Esophagus mucosa (tissue), 1 donor: ENCODE measurements at places on chromosomes 4 and X.

DNA sequence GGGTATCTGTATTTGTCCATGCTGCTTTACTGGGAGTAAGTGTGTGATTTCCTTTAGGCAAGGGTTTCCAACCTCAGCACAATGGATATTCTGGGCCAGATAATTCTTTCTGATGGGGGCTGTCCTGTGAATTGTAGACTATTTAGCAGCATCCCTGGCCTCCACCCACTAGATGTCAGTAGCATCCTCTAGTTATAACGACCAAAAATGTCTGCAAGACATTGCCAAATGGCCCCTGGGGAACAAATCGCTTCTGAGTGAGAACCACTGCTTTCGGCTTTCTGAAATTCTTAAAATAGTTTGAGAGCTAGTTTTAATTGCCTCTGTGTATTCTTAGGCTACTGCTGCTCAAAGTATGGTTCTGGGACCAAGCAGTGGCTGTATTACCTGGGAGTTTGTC is 81.2 kb upstream of the GPM6B start:
- ATAC-seq = no peak

DNA sequence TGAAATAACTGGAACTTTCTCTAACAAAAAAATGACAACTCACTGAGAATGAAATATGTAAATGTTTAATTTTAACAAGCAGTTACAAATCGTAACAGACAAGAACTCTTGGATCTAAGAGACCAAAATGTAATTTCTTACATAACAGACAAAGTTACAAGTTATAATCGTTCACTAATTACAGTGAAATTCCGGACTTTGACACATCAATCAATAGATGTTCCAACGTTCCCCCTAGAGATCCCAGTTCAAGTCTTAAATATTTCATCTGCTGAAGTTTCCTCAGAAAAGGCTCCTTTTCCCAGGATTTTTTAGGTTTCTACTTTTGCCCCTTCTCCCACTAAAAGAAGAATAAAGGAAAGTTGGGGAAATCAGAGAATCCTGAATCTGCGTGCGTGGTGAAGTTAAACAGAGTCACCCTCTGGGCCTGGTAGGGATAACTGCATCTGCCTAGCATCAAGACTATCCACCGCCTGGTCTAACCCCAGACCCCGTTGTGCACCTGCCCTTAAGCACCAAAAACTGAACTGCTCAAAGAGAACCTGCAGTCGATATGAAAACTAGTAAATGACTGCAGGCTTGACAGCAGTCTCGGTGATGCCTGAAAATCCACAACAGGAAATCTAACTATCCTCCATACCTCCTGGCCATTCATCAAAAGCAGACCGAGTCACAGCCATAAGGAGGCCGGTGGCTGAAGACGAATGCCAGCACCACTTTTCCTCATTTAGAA is 2.3 kb downstream of the IRF2 start:
- ATAC-seq = no peak

DNA sequence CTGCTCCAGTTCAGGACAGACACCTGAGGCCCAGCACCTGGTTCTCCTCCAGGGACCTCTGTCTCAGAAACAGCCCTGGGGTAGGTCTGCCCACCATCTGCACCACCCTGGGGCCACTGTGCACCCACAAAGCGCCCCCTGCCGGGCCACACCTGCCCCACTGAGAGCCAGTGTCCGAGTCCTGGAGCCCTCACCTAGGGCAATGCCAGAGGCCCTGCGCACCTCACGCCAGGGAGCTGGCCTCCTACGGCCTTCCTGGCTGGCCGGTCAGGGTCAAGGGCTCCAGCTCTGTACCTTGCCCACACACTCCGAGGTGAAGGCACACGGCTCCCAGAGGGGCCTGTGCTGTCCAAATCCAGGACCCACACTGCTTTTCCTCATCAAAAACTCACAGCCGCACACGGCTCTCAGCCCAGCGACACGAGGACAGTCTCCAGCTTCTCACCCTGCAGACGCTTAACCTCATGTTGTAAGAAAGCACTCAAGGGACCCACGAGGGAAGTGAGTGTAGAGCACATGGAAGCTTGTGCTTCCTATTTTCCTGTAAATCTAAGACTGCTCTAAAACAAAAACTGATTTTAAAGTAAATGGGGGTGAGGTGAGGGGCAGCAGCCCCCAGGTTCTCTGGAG is 5.4 kb downstream of the CTBP1 start:
- ATAC-seq = no peak

GRCh38 chr4:113623274-113623894 is 138.2 kb downstream of the CAMK2D start:
- ATAC-seq = no peak

DNA sequence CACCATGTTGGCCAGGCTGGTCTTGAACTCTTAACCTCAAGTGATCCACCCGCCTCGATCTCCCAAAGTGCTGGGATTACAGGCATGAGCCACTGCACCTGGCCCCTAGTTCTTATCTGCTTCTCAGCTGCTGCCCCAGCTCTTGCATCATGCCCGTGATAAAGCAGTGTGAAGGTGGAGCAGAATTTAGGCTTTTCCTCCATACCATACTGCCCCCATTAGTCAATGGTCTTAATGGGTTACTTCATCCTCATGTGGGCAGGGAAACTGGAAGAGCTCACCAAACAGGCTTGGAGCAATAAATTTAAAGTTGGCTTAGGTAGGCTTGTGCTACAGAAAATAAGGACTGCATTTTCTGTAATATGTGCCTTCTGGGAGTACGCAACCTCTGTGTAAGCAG is 636.9 kb upstream of the BOD1L1 start:
- ATAC-seq = peak; percentile 67

DNA sequence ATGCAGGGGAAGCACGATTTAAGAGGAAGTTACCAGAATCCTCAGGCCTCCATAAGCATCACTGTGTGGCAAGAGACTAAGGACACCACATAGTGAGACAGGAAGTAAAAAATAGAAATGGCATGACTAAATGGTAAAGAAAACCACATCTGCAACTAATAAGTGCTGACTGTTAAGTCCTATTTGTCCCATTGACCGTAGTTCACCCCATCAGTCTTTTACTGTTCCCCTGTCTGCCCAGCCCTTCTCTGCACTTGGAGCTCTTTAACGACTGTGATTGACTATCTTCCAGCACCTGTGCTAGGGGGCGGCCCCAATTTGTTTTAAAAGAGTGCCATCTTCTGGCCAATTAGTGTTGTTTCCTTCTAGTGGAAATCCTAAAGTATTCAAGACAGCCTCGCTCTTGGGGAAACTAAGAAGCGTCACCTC is 94.2 kb downstream of the MAOA start:
- peak; percentile 83 for ATAC-seq

DNA sequence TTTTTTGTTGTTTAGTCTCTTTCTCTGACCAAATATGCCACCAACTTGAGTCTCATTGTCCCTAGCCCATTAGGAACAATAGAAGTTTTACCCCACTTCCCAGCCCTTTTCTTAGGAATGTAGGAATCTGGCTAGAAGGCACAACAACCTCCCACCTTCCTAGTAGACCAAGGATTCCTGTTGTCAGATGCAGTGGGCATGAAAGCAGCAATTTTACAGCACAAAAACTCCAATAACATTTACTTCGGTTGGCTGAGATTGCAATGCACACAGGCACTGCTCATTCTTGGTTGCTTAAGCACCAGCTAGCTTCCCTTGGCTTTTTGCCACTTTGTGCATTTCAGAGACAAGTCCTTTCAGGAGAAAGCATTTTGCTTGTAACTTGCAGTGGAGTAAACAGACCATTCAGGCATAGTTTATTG is 312.8 kb downstream of the TENM3 start:
- no peak for ATAC-seq

GRCh38 chrX:38664285-38664684 is 102.9 kb downstream of the TSPAN7 start:
- no peak for ATAC-seq

DNA sequence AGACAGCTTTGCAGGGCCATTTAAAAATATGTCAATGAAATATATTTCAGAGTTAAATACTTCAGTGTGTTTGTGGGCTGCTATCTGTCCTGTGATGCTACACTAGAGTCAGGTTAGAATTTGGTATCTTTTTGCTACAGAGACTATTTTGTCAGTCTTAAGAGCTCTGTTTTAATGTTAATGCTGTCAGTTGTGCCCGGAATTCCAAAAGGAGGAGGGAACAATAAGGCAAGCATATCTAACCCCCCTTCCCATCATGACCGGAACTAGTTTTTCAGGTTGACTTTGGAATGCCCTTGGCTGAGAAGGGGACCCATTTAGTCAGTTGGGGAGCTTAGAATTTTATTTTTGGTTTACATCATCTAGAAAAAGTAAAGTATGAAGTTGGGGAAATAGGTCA is 34.9 kb upstream of the SLC25A4 start:
- ATAC-seq = no peak

GRCh38 chr4:118313098-118313497 is 39.7 kb downstream of the PRSS12 start:
- no peak for ATAC-seq

- ATAC-seq = peak; percentile 62
Measured at GRCh38 chr4:141395246-141395830, 174.6 kb downstream of the ZNF330 start.

GRCh38 chrX:3271834-3272186 is 74.6 kb downstream of the MXRA5 start:
- peak; percentile 42 for ATAC-seq

DNA sequence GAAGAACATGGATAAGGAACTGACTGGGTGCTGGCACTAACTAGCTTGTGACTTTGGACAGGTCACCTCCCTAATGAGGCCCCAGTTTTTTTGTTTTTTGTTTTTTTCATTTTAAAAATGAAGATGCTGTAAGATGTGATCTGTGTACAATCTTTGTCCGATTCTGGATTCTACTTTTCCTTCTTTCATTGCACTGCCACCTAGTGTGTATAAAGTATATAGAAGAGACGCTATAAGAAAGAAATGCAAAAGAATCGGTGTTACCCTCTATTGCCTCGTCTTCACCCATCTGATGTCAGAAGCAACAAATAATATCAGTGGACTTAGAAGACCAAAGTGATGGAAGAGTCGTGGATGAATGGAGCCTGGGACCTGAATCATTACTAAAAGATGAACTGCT is 58.6 kb upstream of the P2RY10 start:
- peak; percentile 44 for ATAC-seq

DNA sequence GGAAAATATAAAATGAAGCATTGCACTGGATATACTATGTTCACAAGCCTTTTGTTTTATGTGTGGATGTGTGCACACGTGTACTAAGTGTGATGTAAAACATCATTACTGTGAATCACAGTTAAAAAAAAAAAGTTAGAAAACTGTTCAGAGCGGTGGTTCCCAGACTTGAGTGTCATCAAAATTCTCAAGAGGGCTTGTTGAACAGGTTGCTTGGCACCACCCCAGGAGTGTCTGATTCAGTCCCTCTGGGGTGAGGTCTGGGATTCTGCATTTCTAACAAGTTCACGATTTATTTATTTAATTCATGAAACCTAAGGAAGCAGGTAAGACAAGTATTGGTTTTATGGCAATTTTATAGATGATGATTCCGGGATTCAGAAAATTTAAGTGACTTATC is 1.8 kb downstream of the CENPU start:
- peak; percentile 77 for ATAC-seq

- ATAC-seq = no peak
Measured at GRCh38 chr4:89284828-89285227, 22.8 kb downstream of the GPRIN3 start.

GRCh38 chr4:33746979-33747378 is 2497.3 kb downstream of the ARAP2 start:
- no peak for ATAC-seq

DNA sequence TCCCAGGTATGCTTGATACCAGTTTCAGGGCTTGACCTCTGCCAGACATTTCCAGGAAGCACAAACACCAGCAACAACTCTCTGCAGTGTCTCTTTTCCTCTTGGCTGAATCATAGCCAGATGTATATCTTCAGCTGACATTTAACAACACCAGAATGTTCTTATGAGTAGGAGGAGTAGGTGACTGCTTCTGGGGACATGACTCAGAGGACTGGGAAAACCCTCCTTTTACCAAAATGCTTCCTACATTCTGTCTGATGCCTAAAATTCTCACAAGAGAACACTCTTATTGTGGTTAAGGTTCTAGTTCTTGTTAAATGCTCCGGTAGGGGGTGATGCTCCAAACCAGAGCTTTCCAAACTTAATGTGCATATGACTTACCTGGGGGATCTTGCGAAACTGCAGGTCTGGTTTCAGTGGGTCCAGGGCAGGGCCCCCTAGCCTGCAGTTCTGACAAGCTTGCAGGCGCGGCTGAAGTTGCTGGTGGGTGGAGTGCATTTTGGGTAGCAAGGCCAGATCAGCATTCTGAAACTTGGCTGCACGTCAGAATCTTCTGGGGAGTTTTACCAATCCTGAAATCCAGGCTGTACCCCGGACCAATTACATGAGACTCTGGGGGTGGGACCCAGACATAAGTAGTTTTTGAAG is 329.3 kb upstream of the RPS6KA3 start:
- ATAC-seq = peak; percentile 69

- ATAC-seq = peak; percentile 14
Measured at GRCh38 chrX:106611317-106611678, 480 bp upstream of the RADX start.

- peak; percentile 48 for ATAC-seq
Measured at GRCh38 chrX:6184900-6185515, 43.7 kb downstream of the NLGN4X start.

DNA sequence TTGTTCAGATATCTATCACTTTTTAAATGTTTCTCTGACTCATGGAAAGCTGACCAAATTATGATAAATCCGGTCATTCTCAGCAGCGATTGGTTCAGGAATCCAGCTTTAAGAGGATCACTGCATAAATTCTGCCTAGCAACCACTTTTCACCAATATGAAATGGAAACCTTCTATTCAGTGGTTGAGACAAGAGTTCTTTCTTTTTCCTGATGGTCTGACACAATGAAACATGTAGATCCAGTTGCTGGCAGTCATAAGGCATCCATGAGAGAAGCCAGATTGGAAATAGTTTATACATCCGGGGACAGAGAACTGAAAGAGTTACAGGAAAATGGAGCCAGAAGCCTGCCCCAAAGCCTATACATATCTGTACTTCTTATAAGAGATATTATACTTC is 27.2 kb downstream of the MAB21L2 start:
- ATAC-seq = no peak

DNA sequence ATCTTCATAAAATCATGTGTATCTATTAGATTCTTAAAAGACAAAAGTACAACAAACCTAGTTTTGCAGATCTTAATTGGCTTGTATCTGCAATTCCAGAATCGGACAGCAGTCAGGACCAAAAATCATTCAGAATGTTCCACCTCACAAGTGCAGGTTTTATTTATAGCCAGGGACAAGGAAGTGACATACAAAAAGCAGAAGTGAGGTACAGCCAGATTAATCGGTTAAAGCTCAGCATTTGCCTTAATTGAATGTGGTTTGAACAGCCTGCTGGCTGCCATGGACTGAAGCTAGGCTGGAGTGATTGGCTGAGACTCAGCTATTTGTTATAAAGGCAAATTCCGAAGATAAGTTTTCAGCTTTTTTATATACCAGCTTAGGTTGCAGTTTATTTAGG is 932.6 kb downstream of the C4orf33 start:
- ATAC-seq = no peak

- no peak for ATAC-seq
Measured at GRCh38 chrX:134294548-134294947, 57.6 kb downstream of the CCDC160 start.

DNA sequence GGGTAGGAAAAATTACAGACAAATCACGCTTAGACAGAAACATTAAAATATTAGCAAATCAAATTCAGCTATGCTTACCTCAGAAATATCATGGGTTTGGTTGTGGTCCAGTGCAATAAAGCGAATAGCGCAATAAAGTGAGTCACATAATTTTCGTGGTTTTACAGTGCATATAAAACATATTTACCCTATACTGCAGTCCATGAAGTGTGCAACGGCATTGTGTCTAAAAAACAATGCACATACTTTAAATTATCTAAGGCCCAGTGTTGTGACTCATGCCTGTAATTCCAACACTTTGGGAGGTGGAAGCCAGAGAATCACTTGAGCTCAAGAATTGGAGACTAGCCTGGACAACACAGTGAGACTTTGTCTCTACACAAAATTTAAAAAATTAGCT is 195.7 kb upstream of the IL1RAPL1 start:
- no peak for ATAC-seq
